KG1 (cell line): ENCODE measurements at places on chromosomes 12 and 14.
A peak's percentile ranks its signal among the peaks of the same experiment; 100 is the strongest.

GRCh38 chr14:77219591-77219990 lies 38.0 kb downstream of the TMEM63C start:
- no peak for DNase-seq

DNA sequence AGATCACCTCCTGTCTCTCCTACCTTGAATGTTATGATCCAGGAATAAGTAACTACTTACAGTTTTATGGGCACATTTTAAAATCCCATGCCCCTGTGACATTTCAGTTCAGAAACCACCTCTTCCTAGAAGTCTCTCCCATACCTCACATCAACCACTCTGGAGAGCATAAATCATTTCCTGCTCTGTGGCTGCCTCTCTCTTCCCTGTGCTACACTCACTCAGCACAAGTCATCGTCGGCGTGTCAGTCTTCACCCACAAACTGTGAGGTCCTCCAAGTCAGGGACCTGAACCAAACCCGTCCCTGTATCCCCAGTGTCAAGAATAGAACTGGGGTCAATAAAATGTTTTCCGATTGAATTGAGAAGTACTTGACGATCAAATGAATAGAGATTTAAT lies 863.3 kb downstream of the BCL11B start:
- DNase-seq, result no peak

DNA sequence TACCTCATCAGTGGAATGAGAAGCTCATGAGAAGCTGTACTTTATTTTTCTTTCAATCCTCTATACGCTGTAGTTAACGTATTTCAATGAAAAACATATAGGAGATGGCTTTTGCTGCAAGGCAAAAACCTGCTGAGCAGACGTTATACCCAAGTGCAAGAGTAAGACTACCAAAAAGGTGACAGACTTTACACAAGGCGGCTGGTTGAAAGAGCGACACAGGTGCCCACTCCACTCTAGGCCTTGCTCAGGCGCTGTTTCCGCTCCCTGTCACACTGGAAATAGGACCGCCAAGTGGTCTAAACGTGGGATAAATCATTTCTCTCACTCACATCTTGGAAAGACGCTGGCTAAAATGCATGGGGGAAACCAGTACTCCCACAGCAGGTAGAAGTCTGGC lies 54.5 kb downstream of the PPP2R5C start:
- DNase-seq, result no peak

DNA sequence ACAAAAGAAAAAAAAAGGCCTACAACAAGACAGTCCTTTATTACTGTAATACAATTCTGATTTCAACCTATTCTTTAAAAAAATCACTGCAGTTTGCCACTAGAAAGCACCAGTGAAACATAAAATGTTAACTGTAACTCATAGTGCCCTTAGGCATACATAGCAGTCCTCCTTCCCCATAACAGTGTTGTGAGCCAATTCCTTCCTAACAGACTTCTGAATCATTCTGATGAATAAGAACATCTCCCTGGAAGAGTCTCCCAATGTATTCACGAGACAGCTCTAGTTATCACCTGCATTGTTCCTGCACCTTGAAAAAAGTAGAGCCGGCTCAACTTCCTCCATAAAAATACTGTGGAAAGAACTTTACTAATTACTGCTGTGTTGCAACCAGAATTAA lies 213.6 kb upstream of the FSCB start:
- no peak for DNase-seq

DNA sequence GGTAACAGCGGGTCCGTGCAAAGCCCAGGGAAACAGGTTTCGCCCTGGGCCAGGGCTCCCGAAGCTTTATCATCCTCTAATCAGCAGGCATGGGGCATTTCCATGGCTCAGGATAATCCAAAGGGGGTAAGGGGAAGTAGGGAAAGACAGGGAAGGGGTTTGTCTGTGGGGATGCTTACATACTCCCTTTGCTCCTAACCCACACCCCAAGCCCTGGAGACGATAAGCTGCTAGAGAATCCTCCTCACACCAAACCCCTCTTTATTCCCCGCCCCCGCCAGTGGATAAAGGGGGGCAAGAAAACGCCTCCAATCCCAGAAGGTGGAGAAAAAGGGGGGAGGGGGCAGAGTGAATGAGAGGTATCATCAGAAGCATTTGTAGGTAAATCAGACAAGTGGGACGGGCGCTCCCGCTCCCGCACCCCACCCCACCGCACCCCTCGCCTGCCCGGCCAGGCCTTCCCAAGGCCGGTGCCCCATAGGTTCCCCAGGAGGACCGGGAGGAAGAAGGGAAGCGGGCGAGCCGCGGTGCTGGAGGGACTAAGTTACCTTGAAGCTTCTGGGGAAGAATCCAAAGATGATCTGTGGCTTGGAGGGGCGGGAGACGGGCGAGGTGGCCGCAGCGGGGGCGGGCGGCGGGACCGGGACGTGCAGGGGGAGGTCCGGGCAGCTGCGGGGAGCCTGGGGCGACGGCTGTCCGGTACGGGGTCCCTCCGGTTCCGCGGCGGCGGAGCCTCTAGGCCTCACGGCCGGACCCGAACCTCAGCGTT lies 762 bp downstream of the PPP2R5E start:
- DNase-seq, result no peak

DNA sequence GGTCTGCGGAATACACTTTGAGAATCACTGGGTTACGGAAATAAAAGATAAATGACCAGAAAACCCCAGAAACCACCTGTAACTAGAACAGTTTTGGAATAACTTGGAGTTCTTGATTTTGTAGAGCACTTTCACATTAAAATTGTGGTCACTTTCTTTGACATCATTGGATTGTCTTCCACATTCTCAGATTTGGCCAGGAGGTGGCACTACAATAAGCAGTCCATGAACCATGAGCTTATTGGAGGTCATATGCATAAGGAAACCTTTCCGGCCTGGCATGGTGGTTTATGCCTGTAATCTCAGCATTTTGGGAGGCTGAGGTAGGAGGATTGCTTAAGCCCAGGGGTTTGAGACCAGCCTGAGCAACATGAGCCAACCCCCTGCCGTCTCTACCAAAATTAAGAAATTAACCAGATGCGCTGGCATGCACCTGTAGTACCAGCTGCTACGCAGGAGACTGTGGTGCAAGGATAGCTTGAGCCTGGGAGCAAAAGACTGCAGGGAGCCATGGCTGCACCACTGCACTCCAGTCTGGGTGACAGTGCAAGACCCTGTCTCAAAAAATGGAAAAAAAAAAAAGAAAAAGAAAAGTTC lies 107.7 kb upstream of the CAND1 start:
- peak; percentile 4 for DNase-seq

DNA sequence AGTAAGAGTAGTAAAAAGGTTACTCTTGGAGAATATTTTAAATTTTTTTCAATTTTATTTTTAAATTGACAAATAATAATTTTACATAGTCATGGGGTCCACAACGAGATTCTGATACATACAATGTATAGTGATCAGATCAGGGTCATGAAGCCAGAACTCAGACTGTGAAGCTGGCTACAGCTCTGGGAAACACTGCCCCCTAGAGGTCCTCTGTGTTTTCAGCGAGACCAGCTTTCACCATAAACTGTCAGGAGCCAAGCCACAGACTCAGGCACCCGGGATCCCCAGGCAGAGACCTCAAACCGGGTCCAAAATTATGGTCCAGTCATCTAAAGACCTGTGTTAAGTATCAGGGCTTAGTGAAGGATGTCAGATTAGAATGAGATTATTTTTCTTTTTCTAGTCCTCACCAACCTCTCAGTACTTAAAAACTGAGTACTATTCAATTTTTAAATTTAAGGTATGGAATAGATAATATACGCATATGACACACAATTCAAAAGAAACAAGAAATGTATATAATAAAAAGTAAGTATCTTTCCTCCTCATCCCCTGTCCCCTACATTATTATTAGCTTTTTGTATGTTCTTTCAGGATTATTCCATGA lies 397.1 kb downstream of the MDGA2 start:
- DNase-seq, result peak; percentile 68

DNA sequence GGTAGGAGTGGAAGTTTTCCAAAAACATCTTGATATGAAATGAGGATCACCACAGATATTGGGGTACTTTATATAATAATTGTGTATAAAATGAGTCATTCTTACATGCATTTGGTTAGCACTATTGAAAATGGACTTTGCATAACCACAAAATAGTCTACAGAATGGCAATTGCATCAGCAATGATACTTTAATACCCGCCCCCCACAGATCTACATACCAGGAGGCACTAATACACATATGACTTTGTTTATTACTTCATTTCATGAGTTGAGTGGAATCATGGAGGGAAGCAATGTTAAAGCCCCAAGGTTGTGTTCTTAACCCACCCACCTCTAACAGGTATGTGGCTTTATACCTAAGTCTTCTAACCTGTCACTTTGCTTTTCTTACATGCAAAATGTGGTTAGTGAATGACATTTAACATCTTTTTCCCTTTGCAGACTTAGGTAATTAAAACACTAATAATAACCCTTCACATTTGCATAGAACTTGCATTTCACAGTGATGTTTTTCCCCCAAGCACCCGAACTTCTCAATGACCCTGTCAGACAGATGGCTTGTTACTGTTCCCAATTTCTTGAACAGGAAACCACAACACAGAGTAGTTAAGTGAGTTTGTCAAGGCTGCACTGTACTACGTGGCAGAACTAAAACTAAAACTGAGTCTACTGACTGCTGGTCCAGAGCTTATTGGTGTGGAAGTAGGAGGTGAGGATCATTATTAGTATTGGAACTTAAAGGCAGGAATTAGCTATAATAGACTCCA lies 101.9 kb downstream of the NPAS3 start:
- DNase-seq, result no peak

- DNase-seq, result no peak
These were observed 72.8 kb downstream of the C12orf42 start for GRCh38 chr12:103422746-103423515.

DNA sequence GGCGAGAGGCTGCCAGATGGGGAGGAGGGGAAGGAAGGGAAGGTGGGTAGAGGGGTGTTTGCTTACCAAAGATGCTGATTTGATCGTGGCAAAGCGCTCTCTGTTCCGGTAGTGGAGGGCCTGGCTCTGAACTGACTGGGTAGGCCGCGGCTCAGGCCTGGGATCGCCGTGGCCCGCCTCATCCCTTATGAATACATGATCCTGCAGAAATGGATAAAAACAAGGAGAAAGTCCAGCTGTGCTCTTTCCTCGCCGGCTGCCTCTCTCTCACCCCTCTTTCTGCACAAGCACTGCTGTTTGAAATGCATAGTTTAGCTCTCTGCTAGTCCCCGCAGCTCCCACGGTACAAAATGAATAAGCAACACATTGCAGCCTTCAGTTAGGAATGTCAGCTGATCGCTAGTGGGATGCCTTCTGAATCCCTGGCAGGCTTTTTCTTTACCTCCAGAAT lies 53.8 kb downstream of the PEBP1 start:
- no peak for DNase-seq

DNA sequence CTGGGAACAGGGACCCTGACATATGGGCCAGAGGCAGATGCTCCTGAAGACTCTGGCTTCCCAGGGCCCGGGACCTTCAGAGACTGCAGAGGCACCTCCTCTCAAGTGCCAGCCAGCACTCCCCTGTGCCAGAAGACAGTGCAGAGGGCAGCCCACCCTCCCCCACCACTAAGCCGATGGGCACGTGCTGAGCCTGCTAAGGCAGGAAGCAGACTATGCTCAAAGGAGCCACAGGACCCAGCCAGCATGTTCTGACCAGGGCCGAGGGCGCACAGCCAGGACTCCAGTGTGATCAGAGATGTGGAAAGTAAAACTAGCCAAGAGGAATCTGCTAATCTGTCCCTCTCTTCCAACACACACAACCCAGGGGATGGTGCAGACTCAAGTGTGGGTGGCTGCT lies 29.8 kb downstream of the DIO3 start:
- DNase-seq, result no peak

DNA sequence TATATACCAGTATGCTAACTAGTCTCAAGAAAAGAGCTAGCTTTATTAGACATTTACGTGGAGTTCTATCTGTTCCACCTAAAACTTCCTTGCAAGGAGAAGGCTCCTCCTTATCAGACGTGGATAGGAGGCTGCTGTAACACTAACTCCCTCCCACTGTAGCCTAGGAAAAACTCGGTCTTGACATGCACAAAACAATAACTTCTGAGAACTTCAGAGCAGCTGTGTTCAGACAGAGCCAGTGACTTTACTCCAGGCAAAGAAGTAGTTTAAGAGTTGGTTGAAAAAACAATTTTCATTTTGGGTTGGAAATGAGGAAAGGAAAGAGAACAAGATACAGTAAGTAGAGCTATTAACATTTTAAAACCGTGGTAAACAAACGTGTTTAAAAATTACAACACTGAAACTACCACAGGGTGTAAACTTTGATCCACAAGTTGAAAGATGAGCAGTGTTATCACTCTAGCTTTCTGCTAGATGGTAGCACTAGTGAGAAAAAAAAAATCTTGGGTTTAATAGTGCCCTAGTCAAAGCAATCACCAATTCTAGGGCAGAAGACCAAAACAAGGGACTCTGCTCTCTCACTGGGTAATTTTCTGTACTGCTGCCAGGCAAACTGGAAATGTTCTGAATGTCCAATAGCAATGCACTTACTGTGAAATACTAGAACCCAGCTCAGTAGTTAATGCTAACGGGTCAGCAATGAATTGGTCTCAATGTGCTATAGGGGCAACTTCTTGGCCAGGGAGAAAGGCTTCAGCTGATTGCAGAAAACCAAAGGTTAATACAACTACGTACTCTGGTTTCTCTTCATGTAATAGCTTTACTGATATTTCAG lies 2.4 kb downstream of the ATF7 start:
- DNase-seq, result no peak

GRCh38 chr12:80491166-80491565 lies 47.1 kb downstream of the PTPRQ start:
- no peak for DNase-seq

DNA sequence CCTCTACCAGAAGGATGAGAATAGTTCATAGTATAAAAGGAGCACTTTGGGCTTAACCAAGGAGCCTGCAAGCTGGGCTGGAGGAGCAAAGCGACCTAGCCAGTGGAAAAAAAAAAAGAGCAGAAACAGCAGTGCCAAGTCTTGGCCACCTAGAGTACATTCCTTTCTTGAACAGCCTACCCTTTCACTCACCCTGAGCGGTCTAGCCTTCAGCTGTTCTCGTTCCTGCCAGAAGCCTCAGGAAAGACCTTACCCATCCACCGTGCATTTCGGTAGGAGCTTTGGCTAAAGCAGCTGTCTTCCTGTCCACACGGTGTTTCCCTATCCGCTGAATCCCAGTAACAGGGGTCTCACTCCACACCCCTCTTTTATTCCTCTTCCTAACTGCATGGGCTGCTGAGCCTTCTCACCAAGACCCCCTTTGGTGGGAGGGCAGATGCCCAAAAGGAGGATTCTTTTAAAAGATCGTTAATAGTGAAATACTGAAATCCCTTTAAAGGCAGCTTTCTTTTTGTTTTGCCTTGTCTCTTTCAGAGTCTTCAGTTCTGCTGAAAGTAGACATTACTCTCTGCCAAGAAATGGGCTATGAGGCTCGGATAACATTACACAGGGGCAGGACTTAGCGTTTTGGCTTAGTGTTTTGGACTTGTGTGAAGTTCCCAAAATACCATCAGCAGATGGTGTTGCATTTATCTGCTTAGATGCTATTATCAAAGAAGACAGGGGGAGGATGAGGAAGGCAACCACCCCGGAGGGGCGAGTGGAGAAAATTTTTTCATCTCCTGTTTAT lies 88.5 kb upstream of the METAP2 start:
- DNase-seq, result no peak

GRCh38 chr12:111337371-111337770 lies 31.5 kb downstream of the PHETA1 start:
- DNase-seq, result no peak

- DNase-seq, result no peak
These were observed 378.1 kb downstream of the DAD1 start for GRCh38 chr14:22210906-22211305.

- DNase-seq, result no peak
These were observed 8.3 kb upstream of the ERBB3 start for GRCh38 chr12:56071648-56072047.
